ENCODE measurements at places on chromosomes 16 and 17.

DNA sequence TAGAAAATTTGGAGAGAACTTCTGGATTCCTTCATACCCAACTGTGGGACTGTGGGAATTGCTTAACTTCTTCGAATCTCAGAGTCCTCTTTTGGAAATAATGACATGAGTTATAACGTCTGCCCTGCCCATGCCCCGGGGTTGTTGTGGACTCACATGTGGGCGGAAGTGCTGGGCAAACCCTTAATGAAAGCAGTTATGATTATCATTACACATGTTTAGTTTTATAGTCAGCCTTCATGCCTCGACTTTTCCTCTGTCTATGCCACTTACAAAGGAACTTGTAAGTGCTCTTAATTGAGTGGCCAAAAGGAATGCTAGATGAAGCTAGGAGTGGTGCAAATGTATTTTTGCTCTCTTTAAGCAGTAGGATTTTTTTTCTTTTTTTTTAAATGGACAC, 3.9 kb downstream of the KRT27 start:
- DNase-seq, result no peak

DNA sequence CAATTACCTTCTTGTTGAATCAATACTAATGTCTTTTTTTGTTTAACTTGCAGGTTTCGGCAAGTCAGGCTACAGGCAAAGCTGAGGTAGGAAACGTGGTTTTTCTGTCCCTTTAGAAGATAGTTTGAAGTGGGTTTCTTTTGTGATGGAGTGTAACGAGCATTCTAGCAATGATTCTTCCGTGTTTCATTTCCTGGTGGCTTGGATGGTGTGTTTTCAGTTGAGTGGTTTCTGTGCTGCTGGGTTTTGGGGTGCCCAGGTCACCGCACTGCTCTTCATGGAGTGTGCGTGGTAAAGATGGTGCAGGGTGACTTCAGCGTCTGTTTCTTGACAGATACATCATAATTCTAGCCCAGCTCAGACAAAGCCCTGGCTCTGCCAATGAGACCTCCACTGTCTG, 769.7 kb upstream of the EEF2KMT start:
- no peak for DNase-seq

GRCh38 chr17:13244513-13244912, 226.7 kb upstream of the ELAC2 start:
- no peak for DNase-seq

GRCh38 chr17:48163809-48164208, 56.2 kb downstream of the SNX11 start:
- DNase-seq, result no peak

- DNase-seq, result no peak
Measured at GRCh38 chr17:80064696-80065095, 28.3 kb downstream of the CCDC40 start.

GRCh38 chr16:88526906-88527185, 43.4 kb upstream of the ZC3H18 start:
- DNase-seq, result no peak

DNA sequence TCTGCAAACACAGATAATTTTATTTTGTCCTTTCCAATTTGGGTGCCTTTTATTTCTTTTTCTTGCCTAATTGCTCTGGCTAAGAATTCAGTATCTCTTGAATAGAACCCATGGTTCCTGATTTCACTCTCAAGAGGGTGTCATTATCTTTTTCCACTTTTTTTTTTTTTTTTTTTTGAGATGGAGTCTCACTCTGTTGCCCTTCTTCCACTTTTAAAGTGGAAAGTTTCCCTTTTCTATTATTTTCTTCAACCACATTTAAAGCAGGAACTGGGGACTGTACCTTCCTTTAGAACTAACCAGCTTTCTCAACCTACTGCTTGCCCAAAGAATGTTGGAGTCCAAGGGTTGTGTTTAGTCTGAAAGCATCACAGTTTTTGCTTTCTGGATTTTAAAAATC, 31.1 kb downstream of the SLFN11 start:
- DNase-seq, result no peak

GRCh38 chr17:5758651-5759050, 174.3 kb upstream of the NLRP1 start:
- no peak for DNase-seq

GRCh38 chr16:84785843-84786581, 33.8 kb upstream of the CRISPLD2 start:
- peak; percentile 84 for DNase-seq

Measured in NCI-H1417 treated with DMSO at 0.1 percent for 48 hours (cell line).